Umbilical cord (tissue), 2 donors: ENCODE measurements at places on chromosomes 6 and 20.

DNA sequence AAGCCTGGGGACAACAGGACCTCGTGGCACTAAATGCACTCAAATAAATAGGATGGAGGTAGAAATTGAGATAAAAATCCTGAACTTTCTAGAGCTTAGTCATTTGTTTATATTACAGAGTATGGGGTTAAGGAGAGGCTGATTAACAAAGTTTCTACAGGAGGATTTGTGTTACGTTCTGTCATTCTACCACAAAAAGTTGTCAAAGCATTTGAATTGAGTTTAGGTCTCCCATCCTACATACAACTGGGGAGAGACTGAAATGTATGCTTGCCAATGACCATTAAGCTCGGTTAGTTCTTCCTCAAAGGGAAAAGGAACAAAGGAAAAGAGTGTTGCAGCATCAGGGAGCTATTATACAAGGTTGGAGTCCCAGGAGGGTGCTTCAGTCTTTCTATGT lies 597.9 kb downstream of the COL12A1 start:
- DNase-seq: no peak

DNA sequence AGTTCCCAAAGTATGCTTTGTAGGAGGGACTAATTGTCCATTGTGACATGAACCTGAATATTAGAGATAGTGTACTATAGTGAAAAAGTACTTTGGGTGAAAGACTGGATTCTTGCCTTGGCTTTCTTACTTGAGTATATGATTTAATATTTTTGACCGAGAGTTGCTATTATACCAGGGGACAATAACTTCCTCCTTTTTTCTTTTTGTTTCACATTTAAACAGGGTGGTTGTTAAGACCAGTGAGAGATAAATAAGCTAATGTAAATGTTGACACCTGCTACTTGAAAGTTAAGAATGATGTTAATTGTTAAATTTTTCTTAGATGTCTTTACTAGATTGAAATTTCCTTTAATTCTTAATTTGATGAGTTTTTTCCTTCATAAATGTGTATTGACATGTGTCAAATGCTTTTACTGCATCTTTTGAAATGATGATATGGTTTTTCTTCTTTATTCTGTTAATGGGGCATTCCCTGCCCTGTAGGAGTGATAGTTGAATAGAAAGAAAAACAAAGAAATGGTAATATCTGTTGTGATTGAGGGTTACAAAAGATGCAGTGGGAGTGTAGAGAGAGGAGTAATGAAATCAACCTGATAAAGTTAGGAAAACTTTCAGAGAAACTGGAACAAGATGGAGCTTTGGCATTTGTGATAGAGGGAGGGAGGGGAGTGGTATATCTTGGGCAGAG lies 48.4 kb downstream of the ZFAND3 start:
- no peak for DNase-seq

DNA sequence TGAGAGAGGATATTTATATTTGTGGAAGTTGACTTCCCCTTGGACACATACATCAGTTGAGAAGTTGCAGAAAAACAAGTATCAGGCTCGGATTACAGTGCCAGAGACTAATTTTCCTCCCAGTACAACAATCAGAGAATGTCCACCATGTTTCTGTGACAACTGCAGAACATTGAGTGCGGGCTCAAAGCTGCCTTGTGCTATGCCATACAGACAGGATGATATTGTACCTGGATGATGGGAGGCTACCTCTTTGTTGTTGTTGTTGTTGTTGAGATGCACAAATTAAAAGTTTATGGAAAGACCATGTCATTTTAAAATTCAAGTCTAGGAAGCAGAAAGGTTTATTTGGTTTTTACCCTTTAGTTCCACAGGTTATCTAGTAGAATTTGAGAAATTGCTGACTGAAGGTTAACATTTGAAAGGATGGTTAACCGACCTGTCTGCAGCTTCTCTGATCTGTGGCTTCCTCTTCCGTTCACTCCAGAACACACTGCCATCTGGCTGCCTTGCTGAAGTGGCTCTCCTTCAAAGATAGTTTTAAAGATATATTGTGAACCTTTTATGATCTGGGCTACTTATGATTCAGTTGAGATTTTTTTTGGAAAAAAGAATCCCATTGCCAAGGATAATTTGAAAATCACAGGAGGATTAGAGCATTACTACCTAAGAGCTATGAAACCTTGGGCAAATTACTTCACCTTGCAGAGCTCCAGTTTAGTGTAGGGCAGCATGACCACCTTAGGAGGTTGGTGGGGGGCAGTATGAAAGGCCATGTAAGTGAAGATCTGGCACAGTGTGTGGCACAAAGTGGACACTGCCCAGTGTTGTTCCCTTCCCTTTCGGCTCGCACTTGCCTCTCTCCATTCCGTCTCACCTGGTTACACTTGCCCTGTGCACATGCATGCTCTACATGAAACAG lies 15.9 kb downstream of the TMEM200A start:
- DNase-seq: no peak

DNA sequence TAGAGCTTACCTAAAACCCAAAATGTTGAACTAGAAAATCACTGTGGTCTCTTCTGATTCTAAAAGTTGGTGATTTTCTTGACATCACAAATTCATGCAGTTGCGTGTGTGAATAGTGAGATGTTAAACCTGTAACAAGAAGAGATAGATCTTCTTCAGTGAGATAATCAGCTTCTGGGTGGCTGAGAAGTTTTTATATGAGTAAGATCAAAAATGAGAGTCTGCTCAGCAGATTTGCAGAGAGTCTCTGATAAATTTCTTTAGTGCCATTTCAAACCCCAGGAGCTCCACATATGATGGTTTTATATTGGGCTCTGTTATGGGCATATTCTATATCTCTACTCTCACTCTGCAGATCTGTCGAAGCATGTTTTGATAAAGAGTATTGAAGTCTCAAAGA lies 185.4 kb downstream of the ZFAND3 start:
- no peak for DNase-seq

GRCh38 chr6:37850260-37850659 lies 30.7 kb downstream of the ZFAND3 start:
- DNase-seq: no peak

- no peak for DNase-seq
These were observed 1155.3 kb upstream of the GJE1 start for GRCh38 chr6:140977403-140977802.

- DNase-seq: no peak
These were observed 123.8 kb downstream of the QKI start for GRCh38 chr6:163538331-163538730.

GRCh38 chr20:56554869-56555268 lies 21.8 kb downstream of the FAM209B start:
- peak; percentile 94 for DNase-seq

- peak; percentile 33 for DNase-seq
These were observed 300.9 kb downstream of the LAMA2 start for GRCh38 chr6:129183681-129184301.

GRCh38 chr20:33024243-33024560 lies 7.2 kb upstream of the BPIFB6 start:
- DNase-seq: peak; percentile 70

GRCh38 chr20:62396367-62397239 lies 9.7 kb downstream of the RPS21 start:
- no peak for DNase-seq

DNA sequence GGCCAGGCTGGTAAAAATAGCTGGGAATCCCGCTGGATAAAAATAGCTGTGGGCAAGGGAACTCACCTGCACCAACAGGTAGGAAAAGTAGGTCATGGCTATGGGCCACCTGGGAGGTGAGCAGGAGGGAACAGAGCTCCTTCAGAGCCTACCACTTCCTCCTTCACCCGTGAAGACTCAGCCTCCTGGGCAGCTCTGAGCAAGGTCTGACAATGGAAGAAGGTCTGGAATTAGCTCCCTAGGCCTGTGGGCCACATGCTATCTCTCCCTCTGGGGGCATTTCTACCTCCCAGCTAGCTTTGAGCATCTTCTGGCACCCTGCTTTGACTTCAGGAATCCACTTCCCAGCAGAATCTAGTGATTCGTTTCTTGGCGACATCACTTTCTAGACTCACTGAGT lies 153.9 kb downstream of the MRPL14 start:
- DNase-seq: no peak

- DNase-seq: no peak
These were observed 348.9 kb upstream of the ZFP64 start for GRCh38 chr20:52540509-52540908.

DNA sequence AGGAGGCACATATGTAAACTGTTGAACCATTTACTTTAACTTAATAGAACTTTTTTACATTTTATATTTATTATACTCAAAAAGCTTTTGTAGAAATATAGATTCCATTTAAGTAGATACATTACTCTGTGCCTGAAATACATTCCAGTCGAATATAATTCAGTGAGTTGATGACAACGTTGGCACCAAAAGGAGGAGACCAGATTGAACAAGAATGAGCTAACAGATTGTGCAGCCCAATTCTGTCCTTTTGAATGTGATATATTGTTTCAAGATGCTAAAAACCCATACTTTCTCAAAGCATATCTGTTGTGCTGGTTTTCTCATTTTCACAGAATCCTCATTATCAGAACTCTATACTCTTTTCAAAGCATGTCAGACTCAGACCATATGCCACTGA lies 147.4 kb upstream of the SIM1 start:
- no peak for DNase-seq

DNA sequence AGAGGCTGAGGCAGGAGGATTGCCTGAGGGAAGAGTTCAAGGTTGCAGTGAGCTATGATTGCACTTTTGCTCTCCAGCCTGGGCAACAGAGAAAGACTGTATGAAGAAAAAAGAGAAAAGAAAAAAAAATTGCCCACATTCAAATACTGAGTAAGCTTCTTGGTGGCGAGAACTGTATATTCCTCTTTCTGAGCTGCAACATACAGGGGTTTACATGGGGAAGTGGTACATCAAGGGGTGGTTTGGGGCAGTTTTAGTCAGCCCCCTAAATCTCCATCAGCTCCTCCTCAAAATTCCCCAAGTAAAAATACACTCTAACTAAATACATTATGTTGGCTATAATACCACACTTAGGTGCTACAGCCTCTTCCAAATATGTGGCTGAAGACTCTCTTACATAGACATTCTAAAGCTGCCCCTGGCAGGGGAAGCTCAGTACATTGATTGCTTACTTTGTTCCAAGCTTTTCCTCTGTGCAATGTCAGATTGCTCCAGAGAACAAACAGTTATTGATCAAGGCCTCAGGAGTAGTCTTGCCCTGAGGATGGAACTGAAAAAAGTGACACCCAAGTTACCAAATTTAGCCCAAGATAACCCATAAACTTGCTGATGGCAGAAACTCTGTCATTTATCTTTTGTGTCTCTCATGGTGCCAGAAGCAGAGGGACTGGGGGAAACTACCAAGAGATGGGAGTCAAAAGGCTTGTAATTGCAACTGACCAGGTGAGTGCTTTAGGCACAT lies 107.4 kb upstream of the RIPOR2 start:
- DNase-seq: no peak

- DNase-seq: no peak
These were observed 183.1 kb upstream of the MCHR2 start for GRCh38 chr6:100176951-100177710.

DNA sequence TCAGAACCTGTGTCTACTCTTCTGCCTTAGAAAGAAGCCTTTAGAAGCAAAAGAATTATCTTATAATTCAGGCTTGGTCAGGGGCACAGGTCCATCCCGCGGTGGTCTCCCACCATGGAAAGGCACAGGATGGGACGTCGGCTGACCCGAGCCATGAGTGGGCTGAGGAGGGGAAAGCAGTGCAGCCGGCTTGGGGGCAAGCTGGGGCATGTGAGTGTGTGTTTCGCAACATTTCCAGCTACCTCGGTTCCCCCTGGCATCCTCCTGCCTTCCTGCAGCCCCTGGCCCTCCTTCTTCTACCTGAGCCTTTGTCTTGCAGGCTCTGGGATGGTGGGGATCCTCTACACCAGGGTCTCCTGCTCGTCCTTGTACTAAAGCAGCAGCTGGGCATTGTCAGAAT lies 29.1 kb upstream of the FOXC1 start:
- DNase-seq: no peak

DNA sequence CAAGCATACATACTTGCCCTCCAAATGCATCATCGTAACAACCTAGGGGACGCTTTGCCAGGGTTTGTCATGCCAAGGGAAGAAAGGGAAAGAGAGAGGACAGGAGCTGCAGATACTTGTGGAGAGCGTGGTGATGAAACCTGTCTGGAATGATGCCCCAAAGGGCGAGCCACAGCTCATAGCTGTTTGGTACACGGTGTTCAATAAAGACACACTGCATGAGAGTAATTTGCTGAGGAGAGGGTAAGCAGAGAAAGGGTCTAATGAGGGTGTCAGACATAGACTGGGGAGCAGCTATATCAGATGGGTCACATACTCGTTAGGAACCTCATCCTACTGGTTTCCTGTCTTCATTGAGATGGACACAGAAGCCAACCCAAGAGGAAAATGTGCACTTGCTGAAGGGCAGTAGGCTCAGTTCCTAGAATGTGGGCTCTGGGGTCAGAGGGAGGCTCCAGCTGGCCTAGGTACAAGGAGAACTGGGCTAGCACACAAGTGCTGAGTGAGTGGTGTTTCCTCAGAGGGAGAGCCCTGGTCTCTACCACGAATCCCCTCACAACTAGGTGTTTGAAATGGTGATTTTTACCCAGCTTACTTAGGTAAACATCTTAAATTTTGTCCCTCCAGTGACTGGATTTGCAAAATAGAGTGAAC lies 5.2 kb upstream of the FOXO3 start:
- DNase-seq: no peak

DNA sequence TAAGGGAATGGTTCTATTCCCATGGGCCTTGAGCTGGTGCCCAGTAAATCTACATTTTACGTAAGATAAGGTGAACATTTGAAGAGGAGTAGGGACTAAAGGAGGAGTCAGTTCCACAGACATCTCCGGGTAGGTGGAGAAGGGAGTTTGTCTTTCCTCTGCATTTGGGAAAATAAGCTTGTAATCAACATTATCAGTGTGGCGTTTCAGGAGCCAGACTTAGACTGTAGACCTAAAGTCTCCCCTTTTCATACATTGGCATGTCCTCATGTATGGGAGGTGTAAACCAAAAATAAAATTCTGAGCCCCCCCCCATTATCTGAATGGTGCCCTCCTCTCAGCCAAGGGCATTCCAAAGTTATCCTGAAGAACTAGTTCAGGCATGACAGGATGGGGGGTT lies 40.2 kb downstream of the NINL start:
- no peak for DNase-seq

DNA sequence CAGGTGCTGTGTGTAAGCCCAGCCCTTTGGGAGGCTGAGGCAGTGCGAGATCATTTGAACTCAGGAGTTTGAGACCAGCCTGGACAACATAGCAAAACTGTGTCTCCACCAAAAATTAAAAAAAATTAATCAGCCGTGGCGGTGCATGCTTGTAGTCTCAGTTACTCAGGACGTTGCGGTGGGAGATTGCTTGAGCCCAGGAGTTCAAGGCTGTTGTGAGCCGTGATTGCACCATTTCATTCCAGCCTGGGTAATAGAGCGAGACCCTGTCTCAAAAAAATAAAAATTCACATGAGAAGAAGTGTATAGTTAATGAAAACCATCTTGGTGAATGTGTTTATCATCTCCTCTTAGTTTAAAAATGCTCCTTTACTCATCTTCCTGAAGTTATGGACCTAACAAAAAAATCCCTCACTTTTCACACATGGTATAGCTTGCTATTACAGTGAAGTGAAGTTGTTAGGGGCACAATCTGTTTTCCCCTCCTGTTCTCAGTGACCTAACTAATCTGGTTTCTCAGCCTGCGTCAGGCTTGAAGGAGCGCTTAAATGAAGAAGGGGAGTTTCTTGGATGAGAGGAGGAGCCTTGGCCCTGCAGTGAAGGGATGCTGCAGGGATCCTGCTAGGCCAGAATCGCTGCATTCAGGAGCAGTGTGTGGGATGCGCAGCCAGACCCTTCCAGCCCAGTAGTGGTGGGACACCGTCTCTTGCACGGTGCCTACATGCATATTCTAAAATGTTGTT lies 45.3 kb downstream of the JARID2 start:
- DNase-seq: no peak

- DNase-seq: no peak
These were observed 37.4 kb downstream of the PRKN start for GRCh38 chr6:162690158-162690557.

GRCh38 chr6:15063253-15063853 lies 182.5 kb upstream of the JARID2 start:
- peak; percentile 18 for DNase-seq
